ENCODE measurements at places on chromosomes 2 and 18.

- DNase-seq, result no peak
Measured at GRCh38 chr2:56127463-56128152, 56.2 kb upstream of the CCDC85A start.

DNA sequence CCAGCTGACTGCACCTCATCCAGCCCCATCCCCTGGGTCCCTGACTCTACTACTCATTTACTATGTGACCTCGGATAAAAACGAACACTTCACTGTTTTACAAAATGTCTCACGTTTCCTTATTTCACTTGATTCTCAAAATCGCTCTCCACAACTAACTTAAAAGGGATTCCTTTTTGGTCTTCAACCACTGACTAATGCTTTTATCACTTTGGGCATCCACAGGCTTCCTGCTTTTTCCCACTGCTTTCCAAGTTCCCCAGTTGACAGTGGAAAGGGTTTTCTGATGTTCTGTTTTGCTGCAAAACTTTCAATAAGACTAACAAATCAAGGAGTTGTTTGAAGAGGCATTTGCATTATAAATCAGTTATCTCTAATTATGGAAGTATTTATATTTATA, 24.1 kb downstream of the EIF2AK3 start:
- DNase-seq, result no peak

GRCh38 chr18:63291278-63291677, 28.3 kb downstream of the BCL2 start:
- DNase-seq, result no peak

DNA sequence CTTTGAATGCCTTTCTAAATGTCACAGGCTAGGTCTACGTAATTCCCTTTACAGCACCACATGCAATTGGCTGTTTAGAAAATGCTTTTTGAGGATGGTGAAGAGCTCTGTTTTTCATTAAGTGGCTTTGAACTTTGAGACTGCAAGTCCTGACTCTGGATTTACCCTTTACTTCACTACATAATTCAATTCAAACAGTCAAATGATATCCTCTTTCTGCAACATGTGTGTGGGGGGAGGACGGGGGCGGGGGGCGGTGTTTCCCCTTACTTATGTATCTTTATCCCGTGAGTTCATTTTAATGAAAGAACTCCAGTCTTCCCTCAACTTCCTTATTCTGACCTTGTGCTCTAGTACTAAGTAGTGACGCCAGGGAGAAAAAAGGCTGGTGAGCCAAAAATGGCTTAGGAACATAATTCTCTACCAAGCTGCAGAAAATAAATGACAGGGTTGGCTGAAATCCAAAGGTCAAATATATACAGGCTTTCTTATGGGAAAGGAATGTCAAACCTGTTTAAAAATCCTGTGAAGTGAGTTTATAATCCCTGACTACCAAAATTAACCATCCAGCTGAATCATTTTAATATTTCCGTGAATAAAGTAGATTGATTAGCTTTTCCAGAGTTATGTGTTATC, 119.6 kb downstream of the SLC8A1 start:
- no peak for DNase-seq

- no peak for DNase-seq
Measured at GRCh38 chr2:219056896-219057708, 3.6 kb downstream of the IHH start.

DNA sequence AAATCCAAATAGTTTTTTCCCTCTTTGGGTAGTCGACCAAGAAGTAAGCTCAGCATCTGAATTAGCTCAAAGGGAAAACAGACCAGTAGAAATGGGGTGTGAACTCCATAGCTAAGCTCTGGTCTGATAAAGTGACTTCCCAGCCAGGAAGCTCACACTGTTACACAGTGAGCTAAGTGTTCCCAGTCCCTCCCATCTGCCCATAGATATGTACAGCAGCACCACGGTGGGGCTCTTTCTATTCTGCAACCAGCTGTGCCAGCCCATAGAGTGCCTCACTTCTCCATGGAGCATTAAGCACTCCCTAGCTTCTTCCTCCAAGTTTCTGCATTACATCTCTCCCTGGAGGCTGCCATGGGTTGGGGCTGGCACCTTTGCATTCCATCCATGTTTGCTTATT, 27.6 kb upstream of the NEMP2 start:
- no peak for DNase-seq

DNA sequence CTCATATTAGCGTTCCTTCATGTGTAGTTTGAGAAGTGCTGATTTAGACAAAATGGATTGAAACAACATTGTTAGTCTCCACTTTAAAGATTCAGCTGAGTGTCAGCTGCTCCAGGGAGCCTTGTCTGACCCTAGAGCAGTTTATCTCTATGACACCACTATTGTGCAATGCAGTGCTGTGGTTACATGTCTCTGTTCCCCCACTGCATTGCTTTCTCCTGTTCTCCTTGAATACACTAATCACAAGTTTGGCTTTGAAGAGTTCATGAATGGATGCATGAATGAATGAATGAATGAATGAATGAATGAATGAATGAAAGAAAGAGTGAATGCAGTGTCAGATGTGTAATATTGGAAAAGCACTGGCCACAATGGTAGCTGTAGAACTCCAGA, 38.3 kb downstream of the GCG start:
- DNase-seq, result no peak

DNA sequence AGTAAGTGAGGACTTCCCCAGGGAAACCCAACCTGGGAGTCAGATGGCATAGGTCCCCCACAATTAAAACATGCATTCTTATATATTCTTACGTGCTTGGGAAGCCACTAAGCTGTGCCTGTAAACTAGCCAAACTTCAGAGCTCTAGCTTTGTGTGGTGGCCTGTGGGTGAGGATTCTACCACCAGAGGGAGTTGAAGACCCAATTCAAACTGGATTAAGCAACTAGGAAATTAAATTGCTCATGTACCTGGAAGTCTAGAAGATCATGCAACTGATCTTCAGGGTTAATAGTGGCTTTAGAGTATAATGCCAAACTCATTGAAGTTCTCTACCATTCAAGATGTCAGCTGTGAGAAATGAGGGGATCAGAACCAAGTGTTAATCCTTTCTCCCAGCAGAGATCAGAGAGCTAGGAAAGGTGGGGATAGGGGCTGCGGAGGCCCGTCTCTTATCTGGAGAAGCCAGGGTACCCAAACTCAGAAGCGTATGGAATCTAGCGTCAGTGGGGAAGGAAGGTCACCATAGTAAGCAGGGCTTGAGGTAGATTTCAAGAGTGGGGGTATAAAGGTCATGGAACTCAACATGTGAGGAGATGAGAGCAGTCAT, 53.2 kb upstream of the CCDC85A start:
- DNase-seq, result no peak

DNA sequence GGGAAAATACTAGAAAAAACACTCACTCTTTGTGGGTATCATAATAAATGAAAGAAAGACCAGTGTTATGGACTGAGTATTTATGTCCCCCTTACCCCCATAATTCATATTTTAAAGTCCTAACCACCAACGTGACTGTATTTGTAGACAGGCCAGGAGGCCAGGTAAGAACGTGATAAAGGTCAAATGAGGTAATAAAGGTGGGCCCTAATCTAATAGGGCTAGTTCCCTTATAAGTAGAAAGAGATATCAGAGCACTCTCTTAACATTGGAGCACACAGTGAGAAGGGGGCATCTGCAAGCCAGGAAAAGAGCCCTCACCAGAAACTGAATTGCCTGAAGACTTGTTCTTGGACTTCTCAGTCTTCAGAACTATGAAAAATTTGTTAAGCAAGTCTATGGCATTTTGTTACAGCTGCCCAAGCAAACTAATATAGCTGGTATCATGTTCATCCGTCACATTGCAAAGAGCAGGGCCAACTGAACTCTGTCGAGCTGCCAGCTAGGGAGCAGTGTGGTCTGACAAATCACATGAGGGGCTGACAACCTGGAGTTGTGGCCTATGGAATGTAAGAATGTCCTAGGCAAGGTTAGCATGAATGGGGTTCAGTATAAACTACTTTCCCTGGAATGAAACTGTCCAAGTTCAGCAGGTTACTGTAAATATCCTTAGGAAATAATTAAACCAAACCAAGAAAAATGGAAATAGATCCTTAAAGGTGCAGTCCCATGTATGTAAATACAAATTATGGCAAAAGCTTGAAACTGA, 280.9 kb downstream of the ZNF385B start:
- DNase-seq, result no peak

DNA sequence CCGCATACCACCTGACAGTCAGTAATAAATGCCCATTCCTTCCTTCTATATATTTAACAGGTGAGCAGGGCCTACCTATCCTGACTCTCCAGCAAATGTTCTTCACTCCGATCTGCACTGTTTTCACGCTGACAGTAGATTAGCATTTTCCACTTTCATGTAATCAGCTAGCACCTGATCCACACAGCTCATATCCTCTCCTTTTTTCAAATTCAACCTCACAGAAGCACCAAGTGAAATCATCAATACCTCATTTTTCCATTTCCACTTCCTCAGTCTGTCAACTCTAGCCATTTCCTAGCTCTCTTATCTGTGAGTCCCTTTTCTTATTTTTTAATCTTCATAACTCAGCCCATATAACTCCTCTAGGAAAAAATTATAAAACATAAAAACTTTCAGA, 402.8 kb downstream of the ZEB2 start:
- DNase-seq, result no peak

All from activated T-cell treated with anti-CD3 and anti-CD28 coated beads for 1 hour (primary cell).